ENCODE measurements at places on chromosomes 13 and 19.

DNA sequence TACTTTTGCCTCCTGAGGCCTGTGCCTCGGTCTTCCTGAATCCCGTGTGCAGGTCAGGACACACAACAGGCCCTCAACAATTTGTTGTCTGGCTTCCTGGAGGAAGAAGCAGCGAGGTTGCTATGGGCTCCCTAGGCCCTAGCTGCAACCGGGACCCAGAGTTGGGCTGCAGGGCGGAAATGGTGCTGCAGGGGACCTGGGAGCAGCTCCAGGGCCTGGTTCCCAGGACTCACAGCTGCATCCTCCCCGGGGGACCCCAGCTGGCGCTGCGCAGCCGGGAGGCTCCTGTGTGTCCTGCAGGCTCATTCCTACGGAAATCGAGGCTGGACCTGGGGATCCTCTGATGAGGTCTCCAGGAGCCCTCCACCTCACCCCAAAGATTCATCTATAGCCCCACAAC, 999 bp upstream of the TNFAIP8L1 start:
- no peak for DNase-seq

DNA sequence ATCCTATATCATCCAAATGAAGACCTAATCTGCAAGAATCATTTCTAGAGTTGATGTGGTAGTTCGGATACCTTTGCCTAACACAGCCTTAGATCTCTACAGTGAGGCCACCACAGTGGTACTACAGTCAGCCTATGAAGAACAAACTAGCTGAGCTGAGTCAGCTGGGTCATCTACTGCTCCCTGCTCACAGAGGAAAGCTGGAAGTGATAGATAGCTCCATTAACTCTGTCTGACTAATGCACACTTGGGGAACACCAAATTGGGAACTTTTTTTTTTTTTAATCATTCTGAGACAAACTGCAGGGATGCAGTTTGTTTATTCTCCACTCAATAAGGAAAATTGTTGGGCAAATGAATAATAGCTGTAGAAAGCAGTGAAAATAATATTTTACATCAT, 1160.6 kb downstream of the PCDH9 start:
- DNase-seq = no peak

GRCh38 chr19:14495672-14496028, 277 bp downstream of the GIPC1 start:
- no peak for DNase-seq

GRCh38 chr19:49596407-49596806, 5.4 kb downstream of the PRR12 start:
- DNase-seq = no peak

DNA sequence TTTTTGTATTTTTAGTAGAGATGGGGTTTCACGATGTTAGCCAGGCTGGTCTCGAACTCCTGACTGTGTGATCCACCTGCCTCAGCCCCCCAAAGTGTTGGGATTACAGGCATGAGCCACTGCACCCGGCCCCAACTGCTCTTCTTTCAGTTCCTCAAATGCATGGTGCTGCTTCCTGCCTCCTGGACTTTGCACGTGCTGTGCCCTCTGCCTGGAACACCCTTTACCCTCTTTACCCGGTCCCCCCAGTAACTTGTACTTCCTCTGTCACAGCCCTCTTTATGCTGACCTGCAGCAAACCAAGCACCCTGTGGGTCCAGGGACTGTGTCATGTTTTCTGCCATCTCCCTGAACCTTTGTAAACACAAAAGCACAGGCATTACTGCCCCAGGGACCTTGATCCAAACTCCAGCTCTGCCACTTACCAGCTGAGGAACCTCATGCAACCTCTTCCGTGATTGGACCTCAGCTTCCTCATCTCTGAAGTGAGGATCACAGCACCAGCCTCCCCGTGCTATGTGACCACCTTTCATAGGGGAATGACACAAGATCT, 3.8 kb downstream of the BLVRB start:
- no peak for DNase-seq

DNA sequence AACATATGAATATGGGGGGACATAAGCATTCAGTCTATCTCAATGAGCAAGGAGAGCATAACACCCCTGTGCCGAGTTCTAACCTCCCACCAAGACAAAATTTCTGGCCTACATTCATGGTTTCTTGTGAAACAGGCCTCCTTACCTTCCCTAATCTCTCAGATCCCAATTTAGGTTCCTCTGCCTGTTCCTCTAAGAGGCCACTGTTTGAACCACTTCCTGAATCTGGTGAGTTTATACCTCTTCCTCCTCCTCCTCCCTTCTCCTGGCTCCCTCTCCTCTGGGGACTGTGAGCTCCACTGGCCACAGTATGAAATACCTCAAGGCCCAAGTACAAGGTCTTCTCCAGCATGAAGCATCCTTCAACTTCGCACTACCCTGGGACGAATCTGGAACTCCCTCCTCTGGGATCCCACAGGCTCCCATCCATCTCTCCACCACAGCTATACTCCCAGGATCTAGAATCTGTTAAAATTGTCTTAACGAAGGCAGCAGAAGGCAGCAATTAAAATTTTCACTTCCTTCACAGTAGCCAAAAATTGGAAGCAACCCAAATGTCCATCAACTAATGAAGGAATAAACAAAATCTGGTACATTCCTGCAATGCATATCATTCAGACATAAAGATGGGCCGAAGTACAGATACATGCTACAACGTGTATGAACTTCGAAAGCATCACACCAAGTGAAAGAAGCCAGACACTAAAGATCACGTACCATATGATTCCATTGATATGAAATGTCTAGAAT, 7.8 kb upstream of the SIGLECL1 start:
- DNase-seq = no peak

Data from CD4-positive, alpha-beta T cell treated with Interleukin-17A for 1 hour (primary cell).